ENCODE measurements at places on chromosomes 1 and 21. TPM values are rescaled to one million over a fixed set of nuclear protein-coding genes. Genes with fewer than 3 reads are reported as not detected.

The MPL gene
- 0.48 TPM for total RNA-seq

- peak; percentile 44 for DNase-seq
Measured at GRCh38 chr21:45332981-45333582, 45.4 kb upstream of the POFUT2 start.

GRCh38 chr1:231053493-231054162 is 13.6 kb upstream of the FAM89A start:
- DNase-seq = no peak

DNA sequence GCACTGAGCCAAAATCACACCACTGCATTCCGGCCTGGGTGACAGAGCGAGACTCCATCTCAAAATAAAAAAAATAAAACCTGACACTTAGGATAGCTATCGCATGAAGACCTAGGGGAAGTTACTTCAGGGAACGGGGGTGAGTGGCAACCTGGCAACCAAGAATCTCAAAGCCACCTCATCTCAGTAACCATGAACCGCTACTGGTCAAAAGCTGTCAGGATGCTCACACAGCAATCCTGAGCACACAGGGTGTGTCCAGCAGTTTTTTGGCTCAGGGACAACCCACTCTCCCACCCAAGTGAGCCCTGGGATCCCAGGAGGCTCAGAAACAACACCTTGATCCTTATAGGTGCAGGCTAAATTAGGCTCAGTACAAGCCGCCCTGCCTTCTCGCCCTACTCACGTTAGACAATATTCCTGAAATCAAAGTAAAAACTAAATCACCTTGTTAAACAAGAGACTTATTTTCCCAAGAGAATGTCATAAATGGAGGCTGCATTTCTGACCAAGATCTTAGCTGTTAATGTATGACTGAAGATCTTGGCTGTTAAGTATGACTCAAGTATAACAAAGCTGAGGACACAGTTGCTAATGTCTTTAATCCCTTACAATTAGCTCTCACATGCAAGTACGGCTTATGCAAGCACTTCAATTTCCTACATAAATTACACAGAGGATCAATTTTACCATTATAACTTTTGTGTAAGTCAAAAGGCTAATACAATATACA is 48.3 kb upstream of the NADK start:
- no peak for DNase-seq
